ENCODE measurements at places on chromosomes 12 and 14.
A peak's percentile ranks its signal among the peaks of the same experiment; 100 is the strongest.

- no peak for DNase-seq
These were observed 12.5 kb downstream of the STYK1 start for GRCh38 chr12:10661338-10661737.

- DNase-seq, result no peak
These were observed 416.6 kb downstream of the AEBP2 start for GRCh38 chr12:19855851-19856250.

DNA sequence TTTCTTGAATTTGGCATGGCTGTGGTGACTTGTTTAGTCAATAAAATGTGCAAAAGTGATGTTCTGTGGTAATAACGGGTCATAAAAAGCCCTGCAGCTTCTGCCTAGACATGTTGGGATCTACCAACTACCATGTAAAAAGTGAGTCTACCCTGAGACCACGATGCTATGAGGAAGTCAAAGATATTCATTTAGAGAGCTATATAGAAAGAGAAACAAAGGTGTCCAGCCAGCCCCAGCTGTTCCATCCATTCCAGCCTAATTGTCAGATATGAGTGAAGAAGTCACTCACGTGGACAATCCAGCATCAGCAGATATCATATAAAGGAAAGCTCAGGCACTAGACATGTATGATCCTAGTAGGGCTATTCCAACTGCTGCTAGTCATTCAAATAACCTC is 117.2 kb upstream of the SSTR1 start:
- DNase-seq, result no peak

- DNase-seq, result peak; percentile 30
These were observed 200.6 kb downstream of the AEBP2 start for GRCh38 chr12:19639781-19640415.

DNA sequence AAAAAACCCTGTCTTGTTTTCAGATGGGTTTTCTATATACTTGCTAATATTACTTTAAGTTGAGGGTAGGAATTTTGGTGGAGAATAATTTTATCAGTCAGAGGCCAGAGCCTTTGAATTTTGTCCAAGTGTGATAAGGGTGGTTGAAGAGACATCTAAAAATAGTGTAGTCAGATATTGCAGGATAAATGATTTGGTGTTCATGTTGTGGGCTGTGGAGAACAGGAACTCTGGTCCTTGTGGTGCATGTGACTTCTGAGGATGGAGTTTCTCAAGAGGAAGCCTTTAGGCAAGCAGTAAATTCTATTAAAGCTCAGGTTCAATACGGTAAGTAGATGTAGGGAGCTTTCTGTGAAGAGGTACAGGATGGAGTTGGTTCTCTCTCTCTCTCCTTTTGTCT is 2.8 kb downstream of the ADAM21 start:
- no peak for DNase-seq
